ENCODE measurements at places on chromosomes 16 and 17.

GRCh38 chr17:72299100-72299499, 178.3 kb downstream of the SOX9 start:
- H3K36me3 ChIP-seq = no peaks in the 10 kb centered on the region
- no peak overlapping the region for H3K27ac ChIP-seq
- no peak overlapping the region for H3K4me3 ChIP-seq
- DNase-seq = no peak
- peaks cover 19% of the 10 kb centered on the region for H3K4me1 ChIP-seq
- H3K27me3 ChIP-seq = no peaks in the 10 kb centered on the region

GRCh38 chr16:69476920-69477443, 52.6 kb downstream of the CYB5B start:
- H3K27ac ChIP-seq = no peak overlapping the region
- H3K4me3 ChIP-seq = no peak overlapping the region
- peaks cover 22% of the 10 kb centered on the region for H3K4me1 ChIP-seq

GRCh38 chr16:9092978-9093344, 1.5 kb downstream of the HAPSTR1 start:
- peak overlapping the region; percentile 87 for H3K4me3 ChIP-seq
- H3K36me3 ChIP-seq = peaks cover 15% of the 10 kb centered on the region
- DNase-seq = peak; percentile 48

GRCh38 chr17:17231621-17232302, 5.2 kb downstream of the FLCN start:
- peaks cover 19% of the 10 kb centered on the region for H3K36me3 ChIP-seq
- no peak for DNase-seq
- H3K27ac ChIP-seq = no peak overlapping the region

DNA sequence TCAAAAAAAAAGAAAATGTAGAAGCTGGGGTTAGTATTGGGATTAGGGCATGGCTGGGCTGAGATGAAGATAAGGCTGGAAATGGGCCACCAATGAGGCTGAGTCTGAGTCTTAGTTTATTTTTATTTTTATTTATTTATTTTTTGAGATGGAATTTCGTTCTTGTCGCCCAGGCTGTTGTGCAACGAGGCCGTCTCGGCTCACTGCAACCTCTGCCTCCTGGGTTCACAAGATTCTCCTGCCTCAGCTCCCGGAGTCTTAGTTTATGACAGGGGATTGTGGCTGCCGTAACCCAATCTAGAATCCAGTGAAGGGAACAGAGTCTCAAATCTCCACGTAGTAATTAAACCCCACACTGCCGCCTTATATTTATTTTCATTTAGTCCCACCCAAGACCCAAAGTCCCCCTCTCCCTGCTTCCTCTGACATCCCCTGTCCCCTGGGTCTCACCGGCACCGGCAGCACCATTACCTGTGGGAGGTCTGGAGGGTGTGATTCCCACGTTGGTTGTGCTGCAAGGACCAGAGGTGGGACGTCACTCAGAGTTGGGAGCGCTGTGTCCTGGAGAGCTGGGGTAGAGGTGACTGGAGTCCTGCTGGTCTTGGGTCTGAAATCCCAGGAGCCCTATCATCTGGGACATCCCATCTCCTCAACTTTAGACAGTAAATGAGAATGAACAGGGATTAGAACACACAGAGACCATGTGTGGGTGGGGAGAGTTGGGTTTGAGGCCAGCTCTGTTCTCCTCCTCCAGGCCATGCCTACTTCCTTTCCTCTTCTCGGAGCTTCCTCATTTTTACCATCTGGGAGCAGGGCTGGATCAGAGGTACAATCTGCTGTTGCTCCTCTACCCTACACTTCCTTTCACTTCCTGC, at the start of gene CLEC10A:
Gene CLEC10A, minus strand, starts transcription at position 671 of the 875 bp plus-strand sequence. CDS start 1,439 bp downstream, outside the sequence.
- DNase-seq = no peak
- H3K27ac ChIP-seq = no peak within 1 kb of the TSS
- no peaks in the 10 kb centered on the region for H3K36me3 ChIP-seq
- H3K4me3 ChIP-seq = no peak within 1 kb of the TSS
- H3K27me3 ChIP-seq = peaks cover 18% of the 10 kb centered on the region
- H3K4me1 ChIP-seq = no peaks in the 10 kb centered on the region

GRCh38 chr17:81221842-81222619, 734 bp downstream of the CEP131 start:
- no peaks in the 10 kb centered on the region for H3K36me3 ChIP-seq
- no peaks in the 10 kb centered on the region for H3K27me3 ChIP-seq
- H3K4me3 ChIP-seq = peak overlapping the region; percentile 80
- H3K27ac ChIP-seq = no peak overlapping the region
- peak; percentile 31 for DNase-seq

DNA sequence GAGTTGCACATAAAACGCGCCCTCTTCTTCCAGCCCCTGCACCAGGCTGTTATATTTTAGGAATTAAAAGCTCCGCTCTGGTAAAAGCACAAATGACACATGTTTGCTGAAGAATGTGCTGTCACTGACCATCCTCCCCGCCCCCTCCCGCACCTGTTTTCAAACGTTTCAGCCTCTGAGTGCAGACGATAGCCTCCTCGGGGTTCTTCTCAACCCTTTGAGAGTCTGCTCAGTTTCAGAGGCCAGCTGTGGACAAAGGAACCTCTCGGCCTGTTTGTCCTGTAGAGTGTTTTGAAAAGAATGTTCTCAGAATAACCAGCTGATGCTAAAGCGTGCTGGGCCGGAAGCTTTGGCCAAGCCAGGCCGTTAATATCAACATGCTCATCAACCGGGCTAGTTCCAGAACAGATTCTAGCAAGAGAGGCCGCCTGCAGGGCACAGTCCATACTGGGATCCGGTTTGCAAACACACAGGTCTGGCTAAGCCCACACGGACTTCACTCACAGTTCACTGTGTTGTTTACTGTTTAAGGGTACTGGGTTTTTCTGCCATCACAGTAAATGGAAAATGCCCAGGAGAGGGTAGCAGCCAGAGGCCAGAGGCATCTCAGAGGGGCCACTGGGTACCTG, 6.4 kb upstream of the CACNG4 start:
- no peaks in the 10 kb centered on the region for H3K4me1 ChIP-seq
- peaks cover 39% of the 10 kb centered on the region for H3K27me3 ChIP-seq
- DNase-seq = no peak
- H3K36me3 ChIP-seq = no peaks in the 10 kb centered on the region
- no peak overlapping the region for H3K27ac ChIP-seq

DNA sequence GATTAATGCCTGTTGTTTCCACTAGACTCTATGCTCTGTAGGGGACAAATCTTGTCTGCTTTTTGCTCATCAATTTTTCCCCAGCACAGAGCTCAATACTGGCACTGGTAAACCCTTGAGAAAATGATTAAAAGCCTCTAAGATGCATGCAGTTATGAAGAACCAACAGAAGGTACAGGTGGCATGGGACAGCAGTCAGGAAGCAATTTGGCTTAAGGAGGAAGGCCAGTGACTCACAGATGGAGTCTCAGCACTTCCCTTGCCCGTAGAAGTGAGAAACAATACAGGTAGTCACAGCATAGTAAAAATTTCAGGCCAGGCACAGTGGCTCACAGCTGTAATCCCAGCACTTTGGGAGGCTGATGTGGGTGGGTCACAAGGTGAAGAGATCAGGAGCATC, 504.7 kb upstream of the RBFOX1 start:
- no peaks in the 10 kb centered on the region for H3K4me1 ChIP-seq
- H3K36me3 ChIP-seq = no peaks in the 10 kb centered on the region
- H3K27ac ChIP-seq = no peak overlapping the region
- no peak for DNase-seq
- H3K4me3 ChIP-seq = no peak overlapping the region

GRCh38 chr17:77810536-77810935, 148.0 kb upstream of the TNRC6C start:
- peak; percentile 90 for DNase-seq
- no peak overlapping the region for H3K4me3 ChIP-seq
- peaks cover 7% of the 10 kb centered on the region for H3K27me3 ChIP-seq
- H3K4me1 ChIP-seq = peaks cover 13% of the 10 kb centered on the region

DNA sequence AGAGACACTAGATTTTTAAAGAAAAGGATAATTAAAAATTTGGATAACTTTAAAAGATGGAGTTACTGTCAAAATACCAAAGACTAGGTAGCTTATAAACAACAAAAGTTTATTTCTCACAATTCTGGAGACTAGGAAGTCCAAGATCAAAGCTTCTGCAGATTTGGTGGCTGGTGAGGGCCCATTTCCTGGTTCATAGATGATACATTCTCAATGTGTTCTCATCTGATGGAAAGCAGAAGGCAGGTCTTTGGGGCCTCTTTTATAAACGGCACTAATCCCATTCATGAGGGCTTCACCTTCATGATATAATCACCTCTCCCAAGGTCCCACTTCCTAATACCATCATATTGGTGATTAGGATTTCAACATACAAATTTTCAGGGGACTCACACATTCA, 33.7 kb downstream of the NLK start:
- H3K27me3 ChIP-seq = no peaks in the 10 kb centered on the region
- H3K4me1 ChIP-seq = no peaks in the 10 kb centered on the region
- no peak overlapping the region for H3K27ac ChIP-seq
- H3K4me3 ChIP-seq = no peak overlapping the region
- no peaks in the 10 kb centered on the region for H3K36me3 ChIP-seq
- DNase-seq = no peak

GRCh38 chr16:88698646-88699045, 7.6 kb downstream of the RNF166 start:
- no peak for DNase-seq
- no peaks in the 10 kb centered on the region for H3K36me3 ChIP-seq
- no peak overlapping the region for H3K27ac ChIP-seq
- H3K27me3 ChIP-seq = no peaks in the 10 kb centered on the region
- H3K4me3 ChIP-seq = no peak overlapping the region
- peaks cover 3% of the 10 kb centered on the region for H3K4me1 ChIP-seq

GRCh38 chr17:33262266-33263123, 30.6 kb downstream of the ASIC2 start:
- no peaks in the 10 kb centered on the region for H3K36me3 ChIP-seq
- peaks cover 16% of the 10 kb centered on the region for H3K4me1 ChIP-seq
- no peak overlapping the region for H3K27ac ChIP-seq
- no peak for DNase-seq
- H3K4me3 ChIP-seq = no peak overlapping the region

GRCh38 chr17:67818110-67819002, 6.9 kb upstream of the BPTF start:
- H3K27me3 ChIP-seq = no peaks in the 10 kb centered on the region
- no peaks in the 10 kb centered on the region for H3K36me3 ChIP-seq
- no peaks in the 10 kb centered on the region for H3K4me1 ChIP-seq
- no peak overlapping the region for H3K27ac ChIP-seq
- no peak overlapping the region for H3K4me3 ChIP-seq

DNA sequence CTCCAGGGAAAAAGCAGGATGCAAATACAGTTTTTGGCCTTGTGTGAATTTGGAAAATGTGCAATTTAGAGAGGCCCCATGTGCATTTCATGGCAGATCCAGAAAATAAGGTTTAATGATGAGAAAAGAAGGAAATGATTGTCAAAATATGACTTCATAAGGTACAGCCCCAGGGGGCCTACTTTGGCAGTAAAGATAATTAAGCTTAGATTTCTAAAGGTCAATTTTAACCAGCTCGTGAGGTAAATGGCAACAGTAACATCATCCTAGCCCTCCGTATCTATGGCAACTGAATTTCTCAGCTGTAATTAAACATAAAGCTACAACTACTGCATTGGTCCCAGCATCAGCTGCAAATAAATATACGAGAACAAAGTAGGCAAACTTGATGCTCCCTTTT, 30.0 kb upstream of the PRSS54 start:
- H3K4me1 ChIP-seq = no peaks in the 10 kb centered on the region
- no peak for DNase-seq
- no peak overlapping the region for H3K4me3 ChIP-seq
- H3K36me3 ChIP-seq = no peaks in the 10 kb centered on the region

GRCh38 chr17:28334171-28334570, 1.1 kb downstream of the IFT20 start:
- H3K4me1 ChIP-seq = peaks cover 41% of the 10 kb centered on the region
- H3K36me3 ChIP-seq = peaks cover 3% of the 10 kb centered on the region
- no peaks in the 10 kb centered on the region for H3K27me3 ChIP-seq

DNA sequence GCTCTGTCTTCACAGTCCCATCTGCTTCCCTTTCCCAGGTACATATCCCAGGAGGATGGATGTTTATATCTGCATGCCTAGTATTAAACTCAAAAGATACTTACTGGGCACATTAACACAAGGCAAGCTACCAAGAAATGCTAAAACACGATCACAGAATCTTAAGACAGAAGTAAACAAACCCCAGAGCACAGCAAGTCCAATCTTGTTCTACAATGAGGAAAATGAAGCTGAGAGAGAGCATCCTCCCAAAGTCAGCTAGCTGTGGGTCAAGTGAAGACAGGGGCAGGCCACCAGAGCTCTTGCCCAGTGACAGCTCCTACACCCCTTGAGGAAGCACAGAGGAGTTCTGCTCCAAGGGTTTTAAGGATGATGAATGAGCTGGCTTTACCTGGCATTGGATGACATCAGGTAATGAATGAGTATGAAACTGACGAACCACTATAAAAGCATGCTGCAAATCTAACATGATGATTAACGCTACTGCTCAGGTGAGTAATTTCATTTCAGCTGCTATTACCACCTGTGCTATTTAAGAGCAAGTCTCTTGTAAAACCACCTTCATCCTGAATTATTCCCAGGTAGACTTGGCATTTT, 20.3 kb downstream of the XPO6 start:
- no peak overlapping the region for H3K4me3 ChIP-seq
- no peak for DNase-seq
- no peaks in the 10 kb centered on the region for H3K27me3 ChIP-seq
- H3K27ac ChIP-seq = no peak overlapping the region
- peaks cover 64% of the 10 kb centered on the region for H3K4me1 ChIP-seq
- 0 out of 2 replicates have a peak, but pooled peaks cover 5% of the 10 kb centered on the region for H3K36me3 ChIP-seq

DNA sequence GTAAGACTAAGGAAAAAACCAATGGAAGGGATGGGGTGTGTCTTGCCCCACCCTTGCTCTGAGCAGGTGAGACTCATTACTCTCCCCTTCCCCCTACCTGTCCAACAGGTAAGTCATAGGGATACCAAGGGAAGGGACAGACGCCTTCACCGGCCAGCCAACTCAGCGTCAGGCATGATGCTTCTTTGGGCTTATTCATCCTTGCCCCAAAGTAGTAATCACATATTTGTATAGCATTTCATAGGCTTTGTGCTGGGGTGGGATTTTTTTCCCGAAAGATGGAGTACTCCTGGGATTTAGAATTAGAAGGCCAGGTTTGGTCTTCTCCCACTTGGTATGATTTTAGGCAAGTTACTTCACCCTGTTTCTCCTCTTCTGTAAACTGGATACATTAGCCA, 509 bp upstream of the JUP start:
- no peaks in the 10 kb centered on the region for H3K27me3 ChIP-seq
- H3K4me1 ChIP-seq = no peaks in the 10 kb centered on the region
- no peak overlapping the region for H3K4me3 ChIP-seq
- no peak overlapping the region for H3K27ac ChIP-seq
- H3K36me3 ChIP-seq = no peaks in the 10 kb centered on the region

DNA sequence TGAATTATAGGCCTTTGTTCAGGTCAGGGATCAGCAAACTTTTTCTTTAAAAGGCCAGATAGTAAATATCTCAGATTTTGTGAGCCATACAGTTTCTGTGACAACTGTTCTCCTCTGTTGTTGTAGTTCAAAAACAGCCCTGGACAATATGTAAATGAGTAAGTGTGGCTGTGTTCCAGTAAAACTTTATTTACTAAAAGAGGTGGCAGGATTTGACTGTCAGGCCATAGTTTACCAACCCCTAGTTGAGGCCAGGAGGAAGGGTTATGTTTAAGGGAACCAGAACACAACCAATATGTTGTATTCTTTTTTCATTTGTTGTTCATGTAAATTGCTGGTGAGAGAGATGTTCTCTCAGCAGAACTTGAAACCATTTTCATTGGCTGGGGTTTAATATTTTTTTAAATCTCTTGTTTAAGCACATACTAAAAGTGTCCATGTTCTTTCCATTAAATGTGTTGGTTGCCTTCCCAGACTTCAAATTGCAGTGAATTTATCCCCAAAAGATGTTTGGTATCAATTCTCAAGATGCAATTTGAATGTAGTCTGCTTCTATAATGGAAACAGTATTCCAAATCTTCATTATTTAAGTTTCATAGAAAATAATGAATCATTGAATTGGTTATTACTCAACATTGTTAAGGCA, 260.3 kb downstream of the FTO start:
- H3K4me1 ChIP-seq = peaks cover 14% of the 10 kb centered on the region
- no peak overlapping the region for H3K4me3 ChIP-seq
- H3K27ac ChIP-seq = no peak overlapping the region
- H3K36me3 ChIP-seq = no peaks in the 10 kb centered on the region

All from GM23248 (cell line).